ENCODE measurements at places on chromosomes 11 and 22.
A peak's percentile ranks its signal among the peaks of the same experiment; 100 is the strongest.

GRCh38 chr11:43493431-43493830 is 134.7 kb downstream of the TTC17 start:
- no peak for DNase-seq

DNA sequence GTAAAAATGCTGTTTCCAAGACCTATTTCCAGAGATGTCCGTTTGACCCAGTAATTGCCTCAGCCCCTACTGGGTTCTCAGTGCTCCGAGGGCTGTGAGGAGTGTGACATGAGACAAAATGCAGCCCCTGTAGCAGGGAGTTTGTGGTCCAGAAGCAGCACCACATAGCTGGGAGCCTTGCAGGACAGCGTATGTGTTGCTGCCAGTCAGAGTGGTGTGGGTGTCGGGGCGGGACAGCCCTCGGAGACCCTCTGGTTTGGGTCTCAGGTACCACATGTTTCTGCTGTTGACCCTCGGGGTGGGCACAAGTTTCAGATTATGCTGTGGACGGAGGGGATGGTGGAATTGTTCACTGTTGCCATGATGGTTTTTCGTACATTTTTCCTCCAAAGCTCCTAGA is 17.2 kb downstream of the TBC1D22A start:
- no peak for DNase-seq

GRCh38 chr11:121520243-121521144 is 67.7 kb upstream of the SORL1-AS1 start:
- no peak for DNase-seq

DNA sequence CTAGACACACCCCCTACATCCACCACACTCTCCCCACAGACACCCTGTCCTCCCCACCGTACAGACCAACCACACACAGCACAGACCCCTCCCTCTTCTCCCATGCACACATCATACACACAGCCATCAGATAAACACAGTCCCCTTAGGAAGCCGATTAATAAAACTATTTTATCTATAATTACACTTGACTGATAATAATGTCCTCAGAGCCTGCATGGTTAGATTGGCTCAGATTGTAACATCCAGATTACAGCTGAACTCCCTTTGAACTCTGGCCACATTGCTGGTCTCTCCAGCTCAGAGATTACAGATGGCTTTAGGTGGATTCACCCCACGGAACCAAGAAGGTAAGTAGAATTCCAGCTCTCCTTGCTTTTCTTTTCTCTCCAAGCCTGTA is 9.5 kb upstream of the ELF5 start:
- DNase-seq: no peak

GRCh38 chr22:24758164-24758799 is 16.2 kb downstream of the PIWIL3 start:
- peak; percentile 38 for DNase-seq

DNA sequence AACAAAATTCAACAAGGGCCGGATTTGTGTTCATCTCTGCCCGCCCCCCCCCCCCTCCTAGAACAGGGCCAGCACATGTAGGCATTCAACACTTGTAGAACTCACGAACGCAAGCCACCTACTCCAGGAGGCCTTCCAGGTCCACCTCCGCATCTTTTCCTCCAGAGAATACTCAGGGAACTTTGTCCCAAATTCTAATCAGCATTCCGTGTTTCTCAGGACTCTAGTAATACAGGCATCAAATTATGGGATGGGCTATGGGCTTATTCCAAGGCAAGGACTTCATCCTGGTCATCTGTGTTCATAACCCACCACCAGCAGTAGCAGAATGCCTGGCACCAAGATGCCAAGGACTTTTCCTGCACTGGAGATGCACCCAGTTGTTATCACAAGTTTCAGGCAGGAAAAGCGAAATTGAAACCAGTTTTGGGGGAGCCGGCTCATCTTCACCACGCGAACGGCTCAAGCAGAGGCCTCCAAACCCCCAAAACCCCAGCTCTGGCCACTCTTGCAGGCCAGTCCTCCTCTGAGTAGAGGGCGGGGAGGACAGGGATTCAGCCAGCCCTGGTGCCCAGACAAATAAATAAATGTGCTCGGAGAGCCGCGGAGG is 462 bp downstream of the UBE2L6 start:
- DNase-seq: no peak

DNA sequence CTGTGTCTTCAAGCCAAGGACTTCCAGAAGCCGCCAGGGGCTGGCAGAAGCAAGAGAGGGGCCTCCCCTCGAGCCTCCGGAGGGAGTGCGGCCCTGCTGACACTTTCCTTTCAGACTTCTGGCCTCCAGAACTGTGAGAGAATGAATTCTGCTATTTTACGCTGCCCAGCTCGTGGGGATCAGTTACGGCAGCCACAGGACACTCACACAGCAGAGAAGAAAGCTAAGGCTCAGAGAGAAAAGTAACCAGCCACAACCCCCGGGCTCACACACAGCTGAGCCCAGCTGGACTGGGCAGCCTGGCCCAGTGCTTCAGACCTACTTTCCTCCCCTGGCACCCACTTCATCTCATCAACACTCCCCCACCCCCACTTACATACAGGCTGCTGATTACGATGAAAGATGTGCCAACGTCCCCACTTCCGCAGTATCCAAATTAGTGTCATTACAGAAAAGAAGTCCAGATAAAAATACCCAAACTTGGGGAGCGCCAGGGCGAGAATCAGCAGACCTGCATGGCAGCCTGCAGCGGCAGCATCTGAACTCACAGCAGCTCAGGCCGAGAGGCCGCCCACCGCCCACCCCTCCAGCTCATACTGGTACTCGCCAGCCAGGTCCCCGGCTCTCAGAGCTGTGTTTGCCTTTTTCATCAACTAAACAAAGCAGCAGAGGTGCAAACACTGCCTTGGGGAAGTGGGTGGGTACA is 15.3 kb downstream of the PHF21B start:
- DNase-seq: no peak

DNA sequence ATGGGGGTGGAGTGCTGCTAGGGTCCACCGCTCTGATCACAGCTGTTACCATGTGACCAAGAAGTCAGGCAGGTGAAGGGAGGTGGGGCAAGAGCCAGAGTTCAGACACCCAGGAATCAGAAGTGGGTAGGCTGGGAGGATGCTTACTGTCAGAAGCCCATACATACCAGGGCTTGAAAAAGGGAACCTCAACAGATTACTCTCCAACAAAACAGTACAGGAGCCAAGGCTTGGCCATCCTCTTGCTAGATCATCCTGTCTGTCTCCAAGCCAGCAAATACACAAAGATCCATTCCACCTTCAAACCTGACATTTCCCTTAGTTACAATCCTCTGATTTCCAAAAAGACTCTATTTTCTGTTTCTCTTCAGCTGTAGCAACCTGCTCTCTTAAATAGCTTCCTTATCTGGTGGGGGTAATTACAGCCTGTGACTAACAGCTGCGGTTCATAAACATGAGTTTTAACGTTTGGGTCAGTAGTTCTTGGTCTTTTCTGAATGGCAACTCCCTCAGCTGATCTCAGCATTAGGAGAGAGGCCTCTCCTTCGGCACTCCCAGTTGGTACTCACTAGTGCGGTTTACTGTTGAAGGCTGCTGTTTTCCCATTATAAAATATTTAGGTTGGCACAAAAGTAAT is 31.1 kb upstream of the WT1 start:
- no peak for DNase-seq
